ENCODE measurements at places on chromosomes 1 and 21.

GRCh38 chr1:179230251-179230650 lies 774 bp upstream of the ABL2 start:
- DNase-seq: no peak

DNA sequence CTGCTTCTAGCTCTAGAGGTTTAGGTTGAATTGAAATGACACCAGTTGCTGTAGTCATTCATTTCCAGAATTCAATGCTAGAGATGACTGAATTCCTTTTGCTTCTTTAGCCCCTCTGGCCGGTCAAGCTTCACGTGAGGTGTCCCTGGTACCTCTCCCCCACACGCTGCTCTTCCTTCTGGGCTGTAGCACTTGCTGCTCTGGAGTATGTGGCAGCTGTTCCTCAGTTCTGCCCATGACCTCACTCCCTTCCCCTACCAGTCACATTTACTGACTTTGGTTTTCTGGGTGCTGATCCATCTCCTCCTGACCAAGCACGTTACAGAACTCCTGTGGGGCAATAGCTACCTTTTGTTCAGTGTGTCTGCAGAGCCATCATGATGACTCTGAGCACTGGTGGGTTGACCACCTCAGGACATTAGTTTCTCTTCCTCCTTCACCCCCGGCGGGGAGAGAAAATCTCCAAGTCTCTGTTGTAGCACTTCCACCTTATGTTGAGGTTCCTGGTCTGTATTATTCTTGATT lies 128.1 kb downstream of the HHAT start:
- DNase-seq: no peak

DNA sequence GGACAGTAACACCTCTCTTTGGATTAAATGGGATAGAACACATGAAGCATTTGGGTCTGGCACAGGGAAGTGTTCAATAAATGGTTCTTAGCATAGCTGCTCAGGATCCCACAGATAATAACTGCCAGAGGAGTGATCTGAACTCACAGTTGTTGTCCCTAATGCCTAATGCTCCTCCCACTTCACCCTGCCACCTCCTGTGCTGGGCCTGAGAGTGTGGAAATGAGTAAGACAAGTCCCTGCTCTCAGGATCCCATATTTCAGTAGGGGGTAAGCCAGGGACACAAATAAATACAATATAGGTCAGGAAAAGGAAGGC lies 19.9 kb upstream of the FOXO6 start:
- DNase-seq: no peak

DNA sequence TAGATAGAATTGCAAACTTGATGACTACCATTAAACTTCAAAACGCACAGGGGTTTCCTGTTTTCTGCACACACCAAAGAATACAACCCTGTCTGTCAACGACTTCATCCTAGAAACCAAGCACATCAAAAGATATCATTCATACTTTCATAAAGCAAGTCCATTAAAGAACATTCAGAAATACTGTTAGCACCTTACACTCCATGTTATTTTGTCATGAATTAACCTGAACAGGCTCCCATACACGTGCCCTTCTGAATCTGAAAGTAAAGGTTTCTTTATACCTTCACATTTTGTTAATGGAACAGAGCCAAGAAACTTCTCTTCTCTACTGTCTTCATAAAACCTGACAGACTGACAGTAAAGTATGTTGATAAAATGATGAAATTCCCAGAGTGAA lies 46.1 kb downstream of the PUM1 start:
- DNase-seq: no peak

DNA sequence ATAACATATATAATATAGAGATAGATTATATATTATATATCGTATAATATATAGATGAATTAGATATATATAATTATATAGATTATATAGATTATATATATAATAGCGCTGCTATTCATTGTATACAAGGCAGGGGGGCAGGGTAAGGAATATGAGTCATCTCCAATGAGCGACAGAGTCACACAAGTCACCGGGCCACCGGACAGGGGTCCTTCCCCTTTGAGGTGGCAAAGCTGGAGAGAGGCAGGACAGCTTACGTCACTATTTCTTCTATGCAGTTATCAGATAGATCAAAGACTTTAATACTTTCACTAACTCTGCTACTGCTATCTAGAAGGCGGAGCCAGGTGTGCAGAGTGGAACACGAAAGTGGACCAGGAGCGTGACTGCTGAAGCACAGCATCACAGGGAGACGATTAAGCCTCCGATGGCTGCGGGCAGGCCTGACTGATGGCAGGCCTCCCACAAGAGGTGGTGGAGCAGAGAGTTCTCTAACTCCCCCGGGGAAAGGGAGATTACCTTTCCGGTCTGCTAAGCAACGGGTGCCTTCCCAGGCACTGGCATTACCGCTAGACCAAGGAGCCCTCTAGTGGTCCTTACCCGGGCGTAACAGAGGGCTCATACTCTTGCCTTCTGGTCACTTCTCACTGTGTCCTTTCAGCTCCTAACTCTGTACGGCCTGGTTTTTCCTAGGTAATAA lies 2154.7 kb downstream of the MRPL39 start:
- DNase-seq: no peak

DNA sequence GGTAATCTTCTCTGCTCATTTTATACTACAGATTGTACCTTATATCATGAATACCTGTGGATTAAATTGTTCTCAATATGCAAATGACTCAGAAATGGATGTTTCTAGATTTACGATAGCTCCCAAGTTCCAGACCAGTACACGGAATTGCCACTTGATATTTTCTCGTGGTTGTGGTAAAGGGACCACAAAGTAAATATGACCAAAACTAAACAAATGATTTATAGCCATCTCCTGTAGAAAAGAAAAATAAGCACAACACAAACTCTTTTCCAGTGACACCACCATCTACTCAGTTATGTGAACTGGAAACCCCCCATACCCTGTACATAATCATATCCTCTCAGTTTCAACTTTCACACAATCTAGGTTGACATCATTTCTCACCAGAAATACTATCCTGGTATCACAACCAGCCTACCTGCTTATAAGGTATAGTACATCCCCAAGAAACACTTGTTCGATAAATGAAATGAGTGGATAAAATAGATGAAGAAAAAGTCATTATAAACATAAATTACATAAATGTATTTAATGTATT lies 172.3 kb downstream of the ADGRL4 start:
- DNase-seq: no peak

GRCh38 chr21:40639616-40640194 lies 207.3 kb downstream of the DSCAM start:
- DNase-seq: no peak

DNA sequence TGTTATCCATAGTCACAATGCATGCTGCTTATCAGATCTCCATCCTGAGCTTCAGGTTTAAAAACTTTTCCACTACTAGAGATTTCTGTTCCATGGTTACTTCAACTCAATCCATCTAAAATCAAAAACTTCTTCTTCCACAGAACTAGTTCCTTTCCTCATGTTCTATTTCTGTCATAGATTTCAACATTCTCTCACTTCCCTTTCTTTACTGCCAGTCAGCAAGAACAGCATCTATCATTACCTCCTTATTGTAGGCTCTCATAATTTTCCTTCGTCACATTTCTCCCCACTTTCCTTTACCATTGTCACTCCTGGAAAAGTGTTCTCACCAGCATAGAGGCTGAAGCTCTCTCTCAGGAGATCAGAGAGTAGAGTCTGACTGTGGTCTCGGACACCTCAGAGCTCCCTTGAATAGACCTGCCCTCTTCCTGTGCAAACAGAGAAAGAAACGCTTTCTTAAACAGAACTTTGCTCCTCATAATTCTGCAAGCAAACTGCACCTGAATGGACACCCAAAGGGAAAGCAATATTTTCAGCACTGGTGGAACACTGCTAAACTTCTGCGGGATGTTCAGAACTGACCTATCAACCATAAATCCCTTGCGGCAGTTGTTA lies 48.7 kb upstream of the KIRREL1 start:
- no peak for DNase-seq

All from psoas muscle (tissue), 8 donors.